ENCODE measurements at places on chromosomes 5 and 9.

- DNase-seq: peak; percentile 81
These were observed 25.7 kb downstream of the RAPGEF1 start for GRCh38 chr9:131714161-131714646.

DNA sequence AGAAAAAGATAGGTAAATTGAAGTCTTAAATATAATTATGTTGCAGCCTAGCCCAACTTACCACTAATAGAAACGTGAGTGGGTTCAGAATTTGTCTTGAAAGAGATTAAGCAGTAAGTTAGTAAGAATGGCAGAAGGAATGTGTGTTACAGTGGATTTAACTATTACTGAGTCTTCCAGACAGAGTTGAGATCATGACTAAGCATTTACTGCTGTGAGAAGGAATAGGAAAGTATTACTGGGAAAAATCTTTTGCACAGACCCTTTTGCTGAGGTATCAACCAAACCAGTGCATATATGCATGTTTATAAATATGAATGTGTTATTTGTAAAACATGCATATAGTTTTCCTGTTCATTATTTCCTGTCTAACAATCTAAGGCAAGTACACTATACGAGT is 112.8 kb upstream of the EFNA5 start:
- peak; percentile 41 for DNase-seq

DNA sequence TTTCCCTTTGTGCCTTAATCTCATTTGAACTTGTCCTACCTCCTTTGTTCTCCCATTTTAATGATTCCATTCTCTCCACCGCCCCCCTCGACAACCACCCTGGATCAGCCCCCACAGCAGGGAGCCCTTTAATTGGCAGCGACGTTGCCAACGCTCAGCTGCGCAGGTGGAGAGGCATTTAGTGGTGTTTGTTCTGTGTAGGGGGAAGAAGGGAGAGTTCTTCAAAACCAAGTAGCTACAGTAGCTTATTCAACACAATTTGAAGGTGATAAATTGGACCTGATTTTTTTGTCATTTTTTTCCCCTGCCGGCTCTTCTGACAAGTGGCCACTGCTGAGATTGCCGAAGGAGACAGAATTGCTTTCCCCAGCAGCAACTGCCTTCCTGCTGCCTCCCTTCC is 499.1 kb downstream of the CDK5RAP2 start:
- DNase-seq: no peak

GRCh38 chr9:112856843-112857242 is 33.8 kb downstream of the SLC46A2 start:
- no peak for DNase-seq

GRCh38 chr5:106401561-106401960 is 1269.2 kb downstream of the EFNA5 start:
- peak; percentile 23 for DNase-seq

- DNase-seq: no peak
These were observed 97.2 kb downstream of the TLE4 start for GRCh38 chr9:79668956-79669355.

DNA sequence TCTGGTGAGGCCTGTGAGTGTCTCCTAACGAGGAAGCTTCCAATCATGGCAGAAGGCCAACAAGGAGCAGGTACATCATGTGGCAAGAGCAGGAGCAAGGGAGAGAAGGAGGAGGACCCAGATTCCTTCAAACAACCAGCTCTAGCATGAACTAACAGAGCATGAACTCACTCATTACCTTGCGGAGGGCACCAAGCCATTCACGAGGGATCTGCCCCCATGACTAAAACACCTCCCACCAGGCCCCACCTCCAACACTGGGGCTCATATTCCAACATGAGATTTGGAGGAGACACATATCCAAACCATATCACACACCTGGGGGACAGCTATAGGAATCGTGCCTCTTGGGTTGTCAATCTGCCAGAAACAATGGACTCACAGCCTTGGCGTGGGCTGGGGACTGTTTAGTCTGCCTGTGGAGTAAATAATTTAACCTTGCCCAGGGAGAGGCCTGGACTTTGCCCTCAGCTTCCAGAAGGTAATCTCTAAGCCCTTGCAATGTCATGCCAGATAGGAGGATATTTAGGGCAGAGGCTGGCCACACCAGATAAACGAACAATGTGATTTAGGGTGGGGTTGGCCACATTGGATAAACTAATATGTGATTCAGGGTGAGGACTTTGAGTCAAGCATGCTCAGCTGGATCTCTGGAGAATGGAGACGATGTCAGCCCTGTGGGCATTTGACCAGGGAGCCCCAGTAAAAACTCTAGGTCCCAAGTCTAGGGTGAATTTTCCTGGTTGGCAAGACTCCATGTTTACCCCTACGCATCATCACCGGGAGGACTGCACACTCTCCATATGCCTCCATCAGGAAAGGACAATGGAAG is 13.6 kb upstream of the VDAC1 start:
- no peak for DNase-seq

- peak; percentile 93 for DNase-seq
These were observed 29.1 kb downstream of the ANKDD1B start for GRCh38 chr5:75640395-75640794.

All from fibroblast of skin of back (primary cell).